Activated T-cell treated with anti-CD3 and anti-CD28 coated beads, Interleukin-2, amount 50 U/mL, for 4 hours (primary cell): ENCODE measurements at places on chromosomes 7 and 10. TPM values are rescaled to one million over a fixed set of nuclear protein-coding genes. Genes with fewer than 3 reads are reported as not detected.

- no peak for DNase-seq
These were observed 25.7 kb upstream of the LOXL4 start for GRCh38 chr10:98293550-98294269.

- DNase-seq: no peak
These were observed 202.0 kb upstream of the SEMA3C start for GRCh38 chr7:81120803-81121202.

DNA sequence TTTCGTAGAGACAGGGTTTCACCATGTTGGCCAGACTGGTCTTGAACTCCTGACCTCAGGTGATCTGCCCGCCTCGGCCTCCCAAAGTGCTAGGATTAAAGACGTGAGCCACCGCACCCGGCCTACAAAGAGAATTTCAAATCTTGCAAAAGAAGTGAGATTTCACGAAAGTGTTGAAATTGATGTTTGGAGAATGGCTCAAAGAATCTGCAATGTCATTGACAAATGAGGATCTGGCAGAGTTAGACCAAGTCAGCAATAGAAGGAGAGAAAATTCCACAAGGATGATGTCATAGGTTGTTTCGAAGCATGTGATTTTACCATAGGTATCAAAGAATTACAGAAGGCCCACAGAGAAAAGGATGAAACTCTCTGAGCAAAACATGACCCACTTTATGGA, 71.7 kb downstream of the LYZL2 start:
- DNase-seq: no peak

DNA sequence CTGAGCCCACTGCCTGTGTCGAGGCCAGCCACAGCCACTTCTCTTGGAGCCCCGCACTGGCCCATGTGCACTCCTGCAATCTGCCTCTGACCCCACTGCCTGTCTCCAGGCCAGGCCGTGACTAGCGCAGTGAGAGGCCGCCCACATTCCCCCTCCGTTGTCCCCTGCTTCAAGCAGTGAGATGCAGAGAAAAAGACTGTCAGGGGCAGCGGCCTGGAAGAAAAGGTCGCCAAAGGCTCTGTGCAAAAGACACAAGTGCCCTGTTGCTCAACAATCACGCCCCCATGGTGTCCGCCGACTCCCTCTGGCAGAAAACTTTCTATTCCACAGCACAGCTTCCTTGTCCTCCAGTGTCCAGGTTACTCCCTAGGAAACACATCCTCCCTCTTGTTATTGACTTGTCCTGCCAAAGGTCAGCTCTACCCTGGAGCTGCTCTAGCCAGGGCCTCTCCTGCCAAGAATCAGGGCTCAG, 9.9 kb downstream of the FAM131B start:
- DNase-seq: no peak

DNA sequence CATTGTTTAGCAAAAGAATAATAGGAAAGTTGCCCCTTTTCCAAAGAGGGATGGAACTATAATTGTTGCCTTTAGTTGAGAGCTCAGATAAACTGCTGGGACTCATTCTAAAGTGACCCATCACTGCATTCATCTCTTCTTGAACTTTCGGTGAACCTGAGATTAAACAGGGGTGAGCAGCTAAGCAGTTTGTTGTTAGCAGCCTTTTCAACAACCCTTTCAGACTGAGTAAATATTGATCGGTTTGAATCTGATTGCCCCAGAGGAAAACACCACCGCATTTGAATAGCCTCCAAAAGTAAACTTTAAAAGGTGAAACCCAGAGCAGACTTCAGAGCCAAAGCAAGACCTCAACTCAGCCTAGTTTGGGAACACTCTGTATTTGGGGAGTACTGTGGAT, 4.7 kb downstream of the HOXA1 start:
- no peak for DNase-seq

DNA sequence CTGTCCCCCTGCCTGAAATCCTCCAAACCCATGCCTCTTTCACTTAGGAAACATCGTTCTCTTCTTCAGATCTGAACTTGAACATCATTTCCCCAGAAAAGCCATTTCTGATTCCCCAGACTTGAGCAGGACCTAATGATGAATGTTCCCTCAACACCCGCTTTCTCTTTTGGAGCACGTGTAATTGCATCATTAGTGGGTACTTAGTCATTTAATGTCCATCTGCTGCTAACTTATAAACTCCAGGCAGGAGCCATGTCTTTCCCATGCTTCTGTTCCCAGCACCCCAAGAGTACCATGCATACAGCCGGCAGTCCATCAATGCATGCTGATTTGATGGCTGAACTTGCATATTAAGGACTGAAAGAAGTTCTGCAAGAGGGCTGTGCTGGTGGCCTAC, 36.5 kb upstream of the ECHDC3 start:
- DNase-seq: no peak

DNA sequence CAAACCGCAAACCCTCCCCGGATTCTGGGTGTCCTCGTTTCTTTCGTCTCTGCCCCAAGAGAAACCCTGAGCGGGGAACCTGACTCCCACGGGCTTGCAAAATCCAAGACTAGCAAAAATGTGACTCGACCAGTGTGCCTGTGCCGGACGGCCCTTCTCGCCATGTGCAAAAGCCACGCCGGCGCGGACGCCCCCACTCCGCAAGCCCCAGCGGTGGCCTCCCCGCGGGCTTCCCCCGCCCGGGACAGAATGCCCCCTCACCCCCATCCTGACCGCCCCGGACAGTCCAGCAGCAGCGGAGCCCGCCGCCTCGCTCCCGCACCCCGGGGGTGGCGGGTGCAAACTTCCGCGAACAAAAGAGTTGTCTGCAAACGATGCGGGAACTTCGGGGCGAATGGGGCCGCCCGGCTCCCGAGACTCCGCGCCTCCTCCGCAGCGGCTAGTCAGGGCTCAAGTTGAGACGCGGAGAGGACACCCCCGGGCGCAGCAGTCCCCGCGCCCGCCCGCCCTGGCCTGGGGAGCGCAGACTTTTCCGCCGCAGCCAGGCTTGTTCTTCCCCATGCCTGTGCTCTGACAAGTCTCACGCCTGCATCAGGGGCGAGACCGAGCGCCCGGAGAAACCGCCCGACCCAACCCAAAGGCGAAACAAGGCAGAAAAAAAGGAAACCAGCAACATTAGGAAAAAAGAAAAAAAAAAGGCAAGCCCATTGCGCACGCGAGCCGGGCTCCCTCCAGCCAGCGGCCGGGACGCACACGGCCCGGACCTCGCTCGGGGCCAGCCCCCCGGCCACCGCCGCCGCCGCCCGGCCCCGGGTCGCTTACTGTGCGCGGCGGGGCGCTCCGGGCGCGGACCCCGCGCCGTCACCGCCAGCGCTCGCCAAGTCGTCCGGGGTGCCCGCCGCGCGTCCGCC, 732 bp downstream of the FAM53B start:
- no peak for DNase-seq

DNA sequence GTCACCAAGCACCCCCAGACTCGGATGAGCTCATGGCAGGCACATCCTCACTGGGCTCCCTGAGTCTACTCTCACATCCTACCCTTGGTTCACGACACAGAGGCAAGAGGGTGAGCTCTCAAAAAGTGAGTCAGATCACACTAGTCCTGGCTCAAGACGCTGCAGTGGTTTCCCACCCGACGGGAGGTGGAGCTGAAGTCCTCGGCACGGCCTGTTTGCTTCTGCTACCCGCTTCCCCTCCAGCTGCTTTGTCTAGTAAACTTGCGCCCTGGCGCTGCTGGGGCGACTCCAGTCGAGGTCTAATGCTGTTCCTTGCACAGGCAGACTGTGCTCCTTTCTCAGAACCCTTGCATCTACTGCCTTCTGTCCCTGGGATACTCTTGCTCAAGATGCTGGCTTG, 13.5 kb upstream of the SFMBT2 start:
- peak; percentile 25 for DNase-seq

DNA sequence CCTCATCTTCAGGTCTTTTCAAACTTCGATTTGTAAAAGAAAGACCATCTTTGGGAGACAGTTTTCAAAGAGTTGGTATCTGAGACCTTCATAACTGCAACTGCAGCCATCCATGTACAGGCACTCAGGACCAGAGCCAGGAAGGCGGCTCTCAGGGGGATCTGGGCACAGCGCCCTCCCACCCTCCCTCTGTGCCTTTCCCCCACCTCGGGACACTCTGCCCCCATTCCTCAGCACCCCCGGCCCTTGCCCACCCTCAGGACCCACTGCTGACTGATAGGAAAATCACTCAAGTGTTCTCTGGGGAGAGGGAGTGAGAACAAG, 143.6 kb downstream of the CUBN start:
- no peak for DNase-seq

- DNase-seq: no peak
These were observed 140.7 kb upstream of the AGK start for GRCh38 chr7:141410353-141411000.

GRCh38 chr7:51239691-51240090, 76.9 kb downstream of the COBL start:
- no peak for DNase-seq

GRCh38 chr10:89738551-89739209, 37.3 kb downstream of the KIF20B start:
- DNase-seq: no peak

DNA sequence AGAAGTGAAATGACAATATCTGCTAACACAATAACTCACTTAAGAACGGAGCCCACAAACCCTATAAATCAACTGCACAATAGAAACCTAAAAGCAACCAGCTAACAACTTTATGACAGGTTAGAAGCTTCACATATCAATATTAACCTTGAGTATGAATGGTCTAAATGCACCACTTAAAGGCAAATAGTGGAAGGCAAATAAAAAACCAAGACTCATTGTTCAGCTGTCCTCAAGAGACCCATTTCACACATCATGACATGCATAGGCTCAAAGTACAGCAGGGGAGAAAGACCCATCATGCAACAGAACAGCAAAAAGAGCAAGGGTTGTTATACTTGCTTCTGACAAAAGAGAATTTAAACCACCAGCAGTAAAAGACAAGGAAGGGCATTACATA, 46.8 kb downstream of the CDC14C start:
- DNase-seq: no peak

DNA sequence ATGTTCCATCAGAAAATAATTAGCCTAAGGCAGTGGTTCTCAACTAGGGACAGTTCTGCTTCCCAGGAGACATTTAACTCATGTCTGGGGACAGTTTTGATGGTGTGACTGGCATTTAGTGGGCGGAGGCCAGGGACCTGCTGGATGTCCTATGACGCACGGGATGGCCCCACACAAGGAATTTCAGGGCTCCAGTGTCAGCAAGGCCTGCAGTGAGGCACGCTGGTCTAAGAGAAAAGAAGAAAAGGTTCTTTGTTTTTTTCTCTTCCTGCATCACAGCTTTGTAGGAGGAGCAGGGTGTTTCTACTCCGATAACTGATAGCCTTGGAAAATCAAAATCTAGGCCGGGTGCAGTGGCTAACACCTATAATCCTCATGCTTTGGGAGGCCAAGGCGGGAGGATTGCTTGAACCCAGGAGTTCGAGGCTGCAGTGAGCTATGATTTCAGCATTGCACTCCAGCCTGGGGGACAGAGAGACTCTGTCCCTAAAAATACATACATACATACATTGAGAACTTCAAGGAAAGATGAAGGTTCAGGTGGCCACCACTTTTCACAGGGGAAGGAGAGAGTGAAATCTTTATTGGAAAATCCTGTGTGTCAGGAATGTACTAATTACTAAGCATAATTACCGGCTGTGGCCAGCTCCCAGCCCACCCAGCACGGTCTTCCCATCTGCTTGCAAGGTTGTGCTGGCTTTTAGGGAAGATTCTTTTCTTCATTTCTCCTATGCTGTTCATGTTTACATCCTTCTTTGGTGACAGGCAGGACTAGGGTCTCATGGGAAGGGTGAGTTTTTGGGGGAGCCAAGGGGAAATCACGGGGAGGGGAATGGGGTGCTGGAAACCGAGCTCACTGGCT, 150.4 kb downstream of the ACTR3B start:
- DNase-seq: no peak

DNA sequence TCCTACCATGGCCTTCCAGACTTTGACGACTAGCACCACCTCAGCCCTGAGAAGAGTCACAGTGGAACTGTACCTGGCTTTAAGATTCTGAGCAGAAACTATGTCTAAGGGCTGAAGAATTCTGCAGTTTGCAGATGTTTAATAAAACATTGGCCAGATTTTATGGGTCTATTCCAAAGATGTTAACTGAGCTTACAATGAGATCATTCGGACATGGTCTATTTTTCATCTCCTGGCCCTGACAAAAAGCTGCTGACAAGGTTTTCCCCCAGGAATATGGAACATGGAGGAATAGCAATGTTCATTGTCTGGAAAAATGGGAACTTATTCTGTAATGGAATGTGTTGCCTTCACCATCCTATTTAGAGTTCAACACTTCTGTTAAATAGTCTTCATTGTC, 66.4 kb downstream of the PTF1A start:
- no peak for DNase-seq

DNA sequence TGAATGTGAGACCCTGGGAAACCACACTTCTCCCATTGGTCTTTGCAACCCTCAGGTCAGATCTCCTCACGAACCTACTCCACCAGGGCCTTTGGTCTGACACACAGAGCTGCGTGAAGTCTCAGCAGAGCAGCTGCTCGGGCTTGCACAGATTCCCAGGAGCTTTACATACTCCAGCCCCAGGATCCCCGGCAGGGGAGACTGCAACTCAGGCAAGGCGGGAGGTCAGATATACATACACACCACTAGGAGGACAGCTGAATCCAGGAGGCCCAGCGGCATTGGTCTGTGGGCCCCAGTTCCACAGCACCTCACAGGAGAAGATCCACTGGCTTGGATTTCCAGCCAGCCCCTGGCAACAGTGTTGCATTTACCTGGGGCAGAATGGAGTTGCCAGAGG, 239.2 kb downstream of the GPAM start:
- no peak for DNase-seq

GRCh38 chr7:3778345-3778744, 477.3 kb downstream of the SDK1 start:
- no peak for DNase-seq

DNA sequence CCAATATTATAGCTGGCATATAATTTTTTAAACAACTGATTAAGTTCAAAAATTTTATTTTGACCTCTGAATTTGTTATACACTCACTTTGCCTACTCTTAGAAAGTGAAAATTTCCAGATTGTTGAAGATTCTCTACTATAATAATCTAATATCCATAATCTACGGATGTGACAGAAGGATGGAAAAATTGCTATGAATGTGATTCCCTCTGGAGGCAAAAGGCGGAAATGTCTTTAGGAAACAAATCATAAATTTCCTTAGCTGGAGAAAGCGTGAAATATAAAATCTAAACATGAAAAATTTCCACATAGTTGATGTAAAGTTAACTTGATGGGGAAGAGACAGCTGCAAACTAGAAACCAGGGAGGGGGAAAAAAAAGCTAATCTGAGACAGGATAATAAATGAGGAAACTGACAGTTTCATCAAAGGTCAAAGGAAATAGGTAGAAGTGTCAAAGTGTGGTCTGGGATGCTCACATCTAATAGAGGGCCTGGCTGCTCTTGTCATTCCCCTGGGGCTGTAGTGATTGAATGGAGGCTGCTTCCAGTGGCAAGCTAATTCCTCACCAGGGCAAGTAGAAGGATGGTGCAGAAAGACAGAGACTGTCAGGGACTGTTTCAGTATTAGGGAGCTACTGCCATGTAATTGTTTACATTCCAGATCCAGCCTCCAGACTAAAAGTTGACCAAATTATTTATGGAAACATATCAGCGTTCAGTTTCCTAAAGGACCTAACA, 264.5 kb downstream of the SDHAF3 start:
- DNase-seq: no peak

- DNase-seq: no peak
These were observed 13.4 kb upstream of the SLIT1 start for GRCh38 chr10:97199152-97199551.

The SPACDR gene
- total RNA-seq: 0.46 TPM

The MMRN2 gene
- total RNA-seq: not detected

The SEPTIN14 gene
- not detected for total RNA-seq

The IL2RA gene
- total RNA-seq: 639 TPM

The TRPV6 gene
- total RNA-seq: not detected

The RPEL1 gene
- 0.18 TPM for total RNA-seq

The MYL7 gene
- total RNA-seq: not detected

The GIMAP2 gene
- total RNA-seq: 19.7 TPM

The TMEM140 gene
- total RNA-seq: 6.6 TPM

The GDF10 gene
- 0.37 TPM for total RNA-seq

The PDK4 gene
- 0.40 TPM for total RNA-seq
